H9 (cell line): ENCODE measurements at places on chromosomes 3 and 15.

DNA sequence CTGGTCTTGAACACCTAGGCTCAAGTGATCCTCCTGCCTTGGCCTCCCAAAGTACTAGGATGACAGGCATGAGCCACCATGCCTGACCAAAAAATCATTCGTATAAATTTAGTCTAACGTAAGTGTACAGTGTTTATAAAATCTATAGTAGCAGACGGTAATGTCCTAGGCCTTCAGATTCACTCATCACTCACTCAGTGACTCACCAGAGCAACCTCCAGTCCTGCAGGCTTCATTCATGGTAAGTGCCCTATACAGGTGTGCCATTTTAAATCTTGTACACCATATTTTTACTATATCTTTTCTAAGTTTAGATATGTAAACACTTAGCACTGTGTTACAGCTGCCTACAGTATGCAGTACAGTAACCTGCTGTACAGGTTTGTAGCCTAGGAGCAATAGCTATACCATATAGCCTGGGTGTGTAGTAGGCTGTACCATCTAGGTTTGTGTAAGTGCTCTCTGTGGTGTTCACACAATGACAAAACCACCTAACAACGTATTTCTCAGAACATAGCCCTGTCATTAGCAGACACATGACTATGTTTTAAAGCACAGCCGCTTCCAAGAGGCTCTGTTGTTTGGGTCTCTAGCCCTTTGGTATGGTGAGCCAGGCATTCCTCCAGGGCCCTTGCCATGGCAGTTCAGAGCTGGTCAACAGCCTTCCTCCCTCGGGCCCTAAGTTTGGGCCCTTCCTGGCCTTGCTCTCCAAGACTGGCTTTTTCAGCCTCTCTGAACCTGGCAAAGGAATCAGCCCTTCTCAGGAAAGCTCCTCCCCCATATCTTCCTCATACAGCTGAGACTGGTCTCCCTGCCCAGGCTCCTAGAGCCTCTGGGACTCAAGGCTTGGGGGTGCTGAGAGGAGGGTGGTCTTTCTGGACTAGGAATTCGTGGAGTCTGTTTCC, 1.9 kb upstream of the CCDC9B start:
- no peak for DNase-seq

DNA sequence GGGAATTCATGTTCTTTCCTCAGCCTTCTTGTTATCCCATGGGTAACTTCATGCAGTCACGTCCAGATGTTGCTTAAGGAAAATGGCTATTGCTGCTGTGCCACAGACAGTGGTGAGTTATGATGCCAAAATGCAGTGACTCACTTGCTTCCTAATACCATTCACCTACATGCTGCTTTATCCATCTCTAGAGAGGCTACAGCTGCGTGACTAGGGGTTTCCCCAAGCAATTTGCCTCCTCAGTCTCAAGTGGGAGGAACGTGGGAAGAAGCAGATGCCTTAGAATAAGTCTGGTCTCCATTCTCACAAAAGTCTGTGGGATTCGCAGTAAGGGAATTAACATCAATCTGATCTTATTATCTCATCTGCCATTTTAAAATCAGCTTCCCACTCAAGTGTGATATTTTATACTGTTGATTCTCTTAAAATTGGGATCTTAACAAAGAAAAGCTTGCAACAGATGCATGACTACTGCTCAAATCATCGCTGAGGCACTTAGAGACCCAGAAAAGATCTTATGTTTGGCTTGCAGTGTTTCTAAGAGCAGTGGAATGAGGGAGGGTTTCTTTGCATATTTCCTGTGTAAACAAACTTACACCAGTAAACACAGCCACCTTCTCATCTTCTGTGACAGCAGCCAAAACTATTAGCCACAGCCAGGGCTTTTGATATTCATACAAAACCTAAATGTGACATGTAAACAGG, 62.0 kb upstream of the ACP3 start:
- DNase-seq: no peak

GRCh38 chr15:84151205-84151931, 84.2 kb upstream of the GOLGA6L4 start:
- no peak for DNase-seq

GRCh38 chr3:57094575-57094974, 34.1 kb downstream of the SPATA12 start:
- DNase-seq: no peak

DNA sequence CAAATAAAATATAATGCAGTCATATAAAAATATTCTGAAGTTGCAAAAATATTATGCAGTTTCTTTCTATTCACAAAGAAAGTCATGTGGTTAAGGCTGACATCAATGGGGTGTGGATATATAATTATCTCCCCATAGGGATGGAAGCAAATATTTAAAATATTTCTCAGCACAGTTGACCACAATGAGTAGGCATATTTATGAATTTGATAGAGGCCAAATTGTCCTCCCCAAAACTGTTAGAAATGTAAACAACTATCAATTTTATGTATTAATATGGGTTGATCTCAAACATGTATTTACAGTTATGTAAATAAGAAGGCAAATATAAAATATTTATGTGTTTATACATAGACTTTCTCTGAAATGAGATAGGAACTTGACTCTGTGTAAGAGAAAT, 246.0 kb upstream of the CBLB start:
- no peak for DNase-seq

GRCh38 chr15:69653306-69653705, 200.7 kb downstream of the RPLP1 start:
- DNase-seq: peak; percentile 1

DNA sequence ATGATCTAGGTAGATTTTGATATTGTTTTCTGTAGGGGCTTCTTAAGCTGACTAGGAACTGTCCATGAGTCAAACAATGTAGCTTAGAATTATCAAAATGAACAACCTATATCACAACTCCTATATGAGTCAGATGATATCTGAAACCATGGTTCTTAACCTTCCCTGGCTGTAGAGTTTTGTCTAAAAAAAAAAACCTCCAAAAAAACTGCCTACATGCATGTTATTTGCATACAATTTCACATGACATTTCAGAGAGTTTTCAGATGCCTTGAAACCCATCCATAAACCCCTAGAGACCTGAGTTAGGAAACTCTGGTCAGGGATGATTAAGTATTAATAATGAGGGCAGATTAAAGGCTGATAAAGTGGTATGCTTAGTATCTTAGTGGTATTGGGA, 157.0 kb downstream of the CHST2 start:
- DNase-seq: no peak

GRCh38 chr3:146222204-146223046, 28.5 kb downstream of the PLSCR4 start:
- peak; percentile 72 for DNase-seq

- no peak for DNase-seq
Measured at GRCh38 chr3:164233951-164234350, 844.3 kb downstream of the SI start.
